ENCODE measurements at places on chromosomes 11 and 22.

DNA sequence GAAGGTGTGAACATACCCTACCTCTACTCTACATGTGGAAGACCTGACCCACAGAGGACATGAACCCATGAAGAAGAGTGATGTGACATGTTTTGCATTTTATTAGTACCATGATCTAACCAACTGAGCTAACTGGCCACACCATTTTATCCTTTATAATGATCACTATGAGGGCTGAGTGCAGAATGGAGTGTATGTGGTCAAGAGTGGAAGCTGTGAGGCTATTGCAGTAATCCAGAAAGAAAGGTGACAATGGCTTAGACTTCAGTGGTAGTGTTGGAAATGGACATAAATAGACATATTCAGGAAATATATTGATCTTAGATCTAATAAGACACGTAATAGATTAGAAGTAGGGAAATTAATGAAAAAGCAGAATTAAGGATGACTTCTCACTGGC lies 3.8 kb downstream of the SRSF8 start:
- DNase-seq: no peak

GRCh38 chr11:5364214-5364613 lies 12.9 kb downstream of the OR51B6 start:
- no peak for DNase-seq

DNA sequence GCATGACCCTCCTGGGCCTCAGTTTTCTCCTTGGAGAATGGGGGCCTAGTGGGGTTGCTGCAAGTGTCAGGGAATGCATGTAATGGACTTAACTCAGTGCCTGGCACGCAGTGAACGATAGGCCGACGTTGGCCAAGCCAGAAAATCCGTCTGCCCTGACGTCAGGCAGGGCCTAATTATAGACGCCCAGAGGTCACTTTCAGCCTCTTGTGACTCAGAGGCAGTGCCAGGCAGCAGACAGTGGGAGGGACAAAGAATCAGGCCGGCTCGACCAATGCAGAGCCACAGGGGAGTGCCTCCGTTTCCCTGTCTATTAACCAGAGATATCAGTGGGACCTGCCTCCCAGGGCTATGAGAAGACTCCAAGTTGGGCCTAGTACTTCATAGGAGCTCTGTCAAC lies 115.0 kb downstream of the MN1 start:
- DNase-seq: no peak

DNA sequence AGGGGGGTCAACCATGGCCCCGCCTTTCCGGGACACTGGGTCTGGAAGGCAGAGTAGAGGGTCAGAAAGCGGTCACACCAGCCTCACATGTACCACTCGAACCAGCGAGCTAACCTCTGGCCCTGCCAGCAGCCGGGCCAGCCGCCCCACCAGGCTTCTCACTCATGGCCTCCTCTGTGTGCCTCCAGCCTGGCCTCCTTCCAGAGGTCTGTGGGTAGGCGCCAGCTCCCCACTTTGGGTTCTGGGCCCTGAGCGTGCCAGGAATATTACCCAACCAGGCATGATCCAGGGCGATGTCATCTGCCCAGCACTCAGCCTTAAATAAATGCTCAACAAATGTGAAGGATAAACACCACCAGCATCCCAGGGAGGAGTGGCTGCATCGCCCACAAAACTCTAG lies 5.8 kb downstream of the SCUBE1 start:
- no peak for DNase-seq

GRCh38 chr22:44825310-44826150 lies 73.2 kb downstream of the ARHGAP8 start:
- DNase-seq: no peak

GRCh38 chr11:6234387-6235107 lies at the start of gene FHIP1B:
TSS of gene FHIP1B (minus strand) at chr11:6234636. CDS start at chr11:6224516, 10,120 bp downstream.
- DNase-seq: peak; percentile 99

GRCh38 chr11:128643661-128644317 lies 50.1 kb upstream of the FLI1 start:
- DNase-seq: no peak

DNA sequence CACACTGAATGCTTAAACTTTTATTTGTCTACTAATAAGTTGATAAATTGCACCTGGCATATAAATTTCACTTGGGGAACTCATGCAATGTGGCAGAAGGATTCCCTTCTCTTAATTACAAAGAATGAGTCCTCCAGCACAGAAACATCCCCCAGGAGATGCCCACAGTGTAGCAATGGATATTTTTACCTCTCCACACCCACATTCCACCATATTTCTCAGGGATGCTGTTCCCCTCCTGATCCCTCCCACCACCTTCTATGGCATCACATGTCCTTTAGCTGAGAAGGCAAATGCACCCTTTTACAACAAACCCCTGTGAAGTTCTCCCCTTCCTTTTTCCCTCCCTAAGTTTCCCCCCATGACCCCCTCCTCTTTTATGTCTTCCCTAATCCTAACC lies 56.1 kb upstream of the UBASH3B start:
- DNase-seq: no peak

GRCh38 chr11:115234794-115235193 lies 269.4 kb downstream of the CADM1 start:
- no peak for DNase-seq

DNA sequence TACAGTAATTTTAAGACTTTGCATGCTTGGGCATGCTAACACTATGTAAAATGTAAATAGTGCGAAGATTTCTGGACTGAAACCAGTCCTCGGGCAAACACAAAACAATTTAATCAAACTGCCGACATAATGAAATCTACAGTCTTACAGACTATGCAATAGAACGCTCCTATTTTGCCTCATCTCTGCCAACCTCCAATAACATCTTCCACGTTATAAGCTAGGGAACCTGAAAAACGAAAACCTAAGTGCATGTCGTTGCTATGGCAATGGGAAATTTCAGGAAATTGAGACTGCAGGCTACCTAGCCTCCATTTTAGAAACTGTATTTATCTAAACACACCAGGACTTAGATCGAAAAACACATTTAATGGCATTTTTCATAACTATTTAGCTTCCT lies 1.1 kb downstream of the CSTF3 start:
- DNase-seq: peak; percentile 16

- no peak for DNase-seq
Observed at GRCh38 chr11:61574611-61575010, 6.3 kb downstream of the SYT7 start.

DNA sequence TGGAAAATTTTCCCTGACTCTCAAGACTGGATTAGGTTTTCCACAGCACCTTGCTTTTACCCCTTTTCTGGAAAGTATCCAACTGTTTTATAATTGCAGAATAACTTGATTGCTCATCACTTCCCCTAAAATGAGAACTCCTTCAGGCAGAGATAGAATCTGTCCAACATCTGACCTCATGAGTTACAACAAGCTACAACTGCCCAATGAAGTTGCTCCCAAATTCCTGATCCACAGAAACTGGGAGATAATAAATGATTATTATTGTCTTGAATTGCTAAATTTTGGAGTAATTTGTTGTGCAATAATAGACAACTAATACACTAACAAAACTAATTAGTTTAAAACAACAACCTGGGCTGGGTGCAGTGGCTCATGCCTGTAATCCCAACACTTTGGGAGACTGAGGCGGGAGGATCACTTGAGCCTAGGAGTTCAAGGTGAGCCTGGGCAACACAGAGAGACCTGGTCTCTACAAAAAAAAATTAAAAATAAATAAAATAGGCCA lies 10.0 kb upstream of the CCDC83 start:
- DNase-seq: no peak
